ENCODE measurements at places on chromosomes 7 and 10.

DNA sequence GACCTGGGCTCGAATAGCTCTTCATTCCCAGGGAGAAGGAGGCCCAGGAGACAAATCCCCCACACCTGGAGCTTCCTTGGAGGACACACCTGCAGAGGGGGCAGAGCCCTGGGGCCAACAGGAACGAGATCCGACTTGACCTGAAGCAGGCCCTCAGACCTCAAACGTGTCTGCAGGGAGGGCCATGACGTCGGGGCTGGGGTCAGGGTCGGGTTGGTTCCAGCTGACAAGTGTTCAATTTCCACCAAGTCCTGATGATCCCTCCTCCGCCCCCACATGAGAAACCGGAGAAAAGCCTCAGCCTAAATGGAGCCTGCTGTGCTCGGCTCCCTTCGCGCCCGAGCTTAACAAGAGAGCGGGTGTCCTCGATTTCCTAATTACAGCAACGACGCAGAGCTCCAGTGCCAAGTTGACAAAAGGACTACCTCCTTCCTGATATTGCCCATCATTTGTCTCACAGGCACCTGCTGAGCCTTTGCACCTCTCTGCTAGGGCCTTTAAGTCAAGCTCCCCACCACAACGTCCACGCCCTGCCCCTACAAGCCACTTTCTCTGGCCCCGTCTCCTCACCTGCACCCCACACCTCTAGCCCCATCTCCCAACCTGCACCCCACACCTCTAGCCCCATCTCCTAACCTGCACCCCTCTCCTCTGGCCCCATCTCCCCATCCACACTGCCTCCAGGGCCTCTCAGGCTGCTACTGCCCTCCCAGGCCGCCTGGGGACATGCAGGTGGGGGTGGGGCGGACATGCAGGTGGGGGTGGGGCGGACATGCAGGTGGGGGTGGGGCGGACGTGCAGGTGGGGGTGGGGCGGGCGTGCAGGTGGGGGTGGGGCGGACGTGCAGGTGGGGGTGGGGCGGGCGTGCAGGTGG lies 519.4 kb downstream of the GLRX3 start:
- DNase-seq: no peak

- no peak for DNase-seq
These were observed 25.2 kb downstream of the NHLRC2 start for GRCh38 chr10:113879691-113880090.

DNA sequence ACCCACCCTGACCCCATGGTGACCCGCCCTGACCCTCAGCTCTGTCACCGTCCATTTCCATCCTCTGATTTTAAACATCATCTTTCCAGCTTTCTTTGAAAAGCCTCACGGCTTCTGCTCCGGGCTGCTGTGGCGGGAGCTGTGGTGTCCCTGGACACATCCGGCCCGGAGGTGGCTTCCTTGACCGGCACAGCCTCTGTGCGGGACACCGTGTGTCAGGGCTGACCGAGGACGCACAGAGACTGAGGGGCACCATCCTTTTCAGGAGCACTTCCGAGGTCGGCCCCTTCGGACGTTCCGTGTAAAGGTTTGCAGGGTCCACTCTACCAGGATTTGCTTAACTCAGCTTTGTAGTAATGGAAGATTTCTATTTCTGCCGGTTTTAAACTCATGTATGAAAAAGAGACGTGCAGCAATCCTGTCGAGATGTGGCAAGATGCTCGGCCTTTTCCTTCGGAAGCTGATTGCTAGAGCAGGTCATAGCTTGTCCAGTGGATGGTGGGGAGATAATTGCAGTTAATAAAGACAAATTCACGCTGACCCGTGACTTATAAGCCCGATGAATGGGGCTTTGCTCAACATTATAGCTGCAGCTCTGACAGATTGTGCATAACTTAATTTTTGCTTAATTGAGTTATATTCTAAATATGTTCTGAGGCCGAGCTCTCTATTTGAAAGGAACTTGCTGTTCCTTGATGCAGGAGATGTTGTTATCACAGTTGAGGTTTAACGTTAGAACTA lies 54.4 kb upstream of the CFAP46 start:
- DNase-seq: no peak

- no peak for DNase-seq
These were observed 36.1 kb upstream of the CUL1 start for GRCh38 chr7:148662646-148663045.

DNA sequence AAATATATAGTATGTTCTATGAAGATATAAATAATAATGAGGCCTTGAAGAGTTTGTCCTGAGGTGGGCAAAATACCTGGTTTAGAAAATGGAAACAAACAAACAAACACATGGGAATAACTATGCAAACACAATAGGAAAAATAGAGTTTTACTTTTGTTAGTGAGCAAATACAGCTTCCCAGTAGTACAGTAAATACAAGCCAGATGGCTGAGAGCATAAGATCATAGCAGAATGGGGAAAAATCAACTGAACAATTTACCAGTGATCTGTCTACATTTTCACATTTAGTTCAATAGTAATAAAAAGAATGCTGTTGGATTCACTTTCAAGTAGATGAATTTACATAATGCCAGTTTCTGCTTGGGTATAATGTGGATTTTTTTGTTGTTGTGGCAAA lies 45.1 kb downstream of the ADD3 start:
- no peak for DNase-seq

- no peak for DNase-seq
These were observed 30.5 kb upstream of the YAE1 start for GRCh38 chr7:39535720-39536119.

GRCh38 chr7:99839287-99840021 lies 11.6 kb downstream of the CYP3A43 start:
- no peak for DNase-seq

- no peak for DNase-seq
These were observed 4.8 kb downstream of the GCC1 start for GRCh38 chr7:127580612-127581011.

DNA sequence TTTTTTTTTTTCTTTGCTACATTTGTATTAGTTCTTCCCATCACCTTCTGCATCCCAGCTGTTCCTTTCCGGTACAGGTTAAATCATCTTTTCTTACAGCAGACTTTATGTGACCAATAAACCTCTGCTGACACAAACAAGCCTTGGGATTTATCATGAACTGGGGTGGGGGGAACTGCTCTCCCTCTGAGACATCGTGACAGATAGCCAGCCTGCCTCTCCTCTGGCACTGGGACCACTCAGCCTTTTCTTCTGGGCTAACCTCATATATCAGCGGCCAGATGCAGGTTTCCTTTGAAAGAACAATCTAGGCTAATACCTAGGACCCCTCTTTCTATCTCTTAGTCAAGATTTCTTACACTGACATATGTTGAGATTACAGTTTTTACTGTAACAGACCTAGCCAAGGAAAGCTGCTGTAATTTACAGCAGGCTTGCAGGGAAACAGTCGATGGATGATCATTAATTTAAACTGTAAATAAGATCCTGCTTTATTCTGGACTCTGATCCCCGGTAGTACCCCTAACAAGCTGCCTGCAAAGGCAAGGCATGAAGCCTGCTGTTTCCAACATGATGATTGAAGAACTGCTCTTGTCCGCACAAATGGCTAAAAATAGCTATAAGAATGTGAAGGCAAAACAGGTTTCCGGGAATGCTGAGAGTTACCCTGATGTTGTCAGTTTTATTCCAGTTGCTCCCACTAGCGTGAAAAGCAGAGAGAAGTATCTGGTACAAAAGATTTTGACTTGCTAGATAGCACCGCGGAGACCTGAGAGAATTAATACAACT lies 338.7 kb downstream of the SORCS1 start:
- DNase-seq: no peak

DNA sequence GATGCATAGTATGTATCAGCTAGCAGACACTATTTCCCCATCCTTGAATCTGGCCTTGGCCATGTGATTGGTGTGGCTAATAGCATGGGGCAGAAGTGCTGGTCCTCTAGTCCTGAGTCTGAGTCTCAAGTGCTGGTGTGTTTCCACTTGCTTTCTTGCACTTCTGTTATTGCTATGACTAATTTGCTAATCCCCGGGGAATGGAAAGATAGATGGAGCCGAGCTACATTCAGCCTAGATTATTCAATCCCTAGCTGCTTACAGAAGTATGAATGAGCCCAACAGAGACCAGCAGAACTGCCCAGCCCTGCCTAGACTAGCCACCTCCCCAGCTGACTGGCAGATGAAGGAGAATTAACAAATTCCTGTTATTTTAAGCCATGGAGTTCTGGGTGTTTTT lies 53.2 kb upstream of the SYPL1 start:
- peak; percentile 53 for DNase-seq

GRCh38 chr10:124559372-124560132 lies 97.9 kb downstream of the LHPP start:
- no peak for DNase-seq

DNA sequence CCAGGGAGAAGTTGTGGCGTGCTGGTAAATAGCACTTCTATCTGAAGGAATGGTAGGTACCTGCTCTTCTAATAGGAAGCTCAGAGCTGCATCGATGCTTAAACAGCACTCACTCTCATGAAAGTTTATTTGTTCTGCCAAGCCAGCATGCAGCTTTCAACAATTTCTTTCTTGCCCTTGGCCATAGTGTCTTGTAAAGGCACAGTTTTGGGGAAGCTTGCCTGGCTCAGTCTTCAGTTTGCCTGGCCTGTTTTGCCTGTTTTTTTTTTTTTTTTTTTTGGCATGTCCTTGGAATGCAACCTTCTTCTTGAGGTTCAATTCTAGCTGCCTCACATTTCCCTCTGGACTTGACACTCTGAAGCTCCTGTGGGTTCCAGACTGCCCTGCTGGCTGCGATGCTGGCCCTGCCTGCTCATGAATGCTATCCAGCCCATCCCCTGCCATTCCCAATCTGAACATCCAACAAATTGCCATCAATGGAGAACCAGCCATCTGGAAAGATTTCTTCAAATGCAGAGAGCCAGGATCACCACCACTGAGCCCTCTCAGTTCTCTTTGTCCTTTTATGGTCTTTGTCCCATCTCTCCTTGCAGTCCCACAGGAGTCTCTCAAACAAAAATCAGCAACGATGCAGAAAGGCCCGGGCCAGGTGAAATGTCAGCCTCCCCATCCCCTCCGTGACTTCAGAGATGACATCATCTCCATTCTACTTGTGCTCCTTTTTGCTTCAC lies 133.9 kb downstream of the ANLN start:
- no peak for DNase-seq

GRCh38 chr7:81447351-81447952 lies 322.4 kb downstream of the HGF start:
- DNase-seq: no peak

- DNase-seq: no peak
These were observed 7.5 kb upstream of the DRGX start for GRCh38 chr10:49403363-49403762.

DNA sequence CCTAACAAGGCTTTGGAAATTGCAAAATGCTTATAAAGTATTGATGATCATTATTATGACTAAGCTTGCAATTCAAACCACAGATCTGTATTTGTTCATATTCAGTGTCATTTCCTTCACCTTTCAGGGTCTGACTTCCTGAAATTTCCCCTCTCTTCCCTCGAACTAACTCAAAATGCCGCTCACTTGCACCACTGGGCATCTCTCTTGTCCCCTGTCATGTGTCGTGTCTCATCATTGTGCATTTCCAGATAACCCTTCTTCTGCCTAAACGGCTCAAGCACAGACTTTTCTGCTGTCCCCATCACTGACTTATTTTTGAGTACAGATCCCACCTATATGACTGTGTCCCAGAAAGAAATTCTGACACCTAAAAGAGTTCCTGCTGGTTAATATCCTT lies 41.0 kb upstream of the CELF2 start:
- DNase-seq: no peak

GRCh38 chr10:69912589-69912988 lies 110.9 kb downstream of the COL13A1 start:
- DNase-seq: no peak

- no peak for DNase-seq
These were observed 139.4 kb downstream of the OAT start for GRCh38 chr10:124279298-124279697.

DNA sequence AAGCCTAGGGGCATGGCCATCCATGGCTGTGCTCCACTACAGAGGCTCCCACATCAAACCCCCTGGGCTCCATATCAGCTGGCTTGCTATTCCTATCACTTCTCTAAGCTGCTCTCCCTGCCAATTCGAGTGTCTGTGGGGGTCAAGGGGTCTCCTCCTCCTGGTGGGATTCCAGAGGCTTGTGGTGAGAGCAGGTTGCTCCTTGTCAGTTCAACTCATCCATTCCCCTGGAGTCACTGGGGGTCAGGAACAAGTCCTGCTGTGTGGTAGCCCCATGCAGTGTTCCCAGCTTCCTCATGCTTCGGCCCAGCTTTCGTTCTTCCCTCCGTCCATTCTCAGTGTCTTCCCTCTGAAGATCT lies 86.6 kb upstream of the UNC5B start:
- DNase-seq: no peak

DNA sequence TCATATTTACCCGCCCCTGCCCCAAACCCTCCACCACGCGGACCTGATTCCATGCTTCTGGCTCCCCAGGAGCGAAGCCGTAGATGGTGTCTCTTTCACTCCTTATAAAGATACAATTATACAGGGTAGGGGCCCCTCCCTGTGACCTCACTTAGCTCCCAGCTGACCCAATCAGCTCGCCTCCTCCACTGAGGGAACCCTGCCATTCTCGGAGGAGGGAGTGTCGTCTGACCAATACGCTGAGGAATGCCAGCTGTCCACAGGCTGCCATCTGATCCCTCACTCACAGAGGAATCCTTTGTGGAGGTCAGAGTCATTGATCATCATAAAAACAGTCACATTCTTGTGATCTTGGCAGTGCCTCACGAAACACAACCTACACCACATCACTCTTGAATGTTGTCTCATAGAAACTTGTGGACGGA lies 67.5 kb upstream of the INSIG1 start:
- peak; percentile 97 for DNase-seq

DNA sequence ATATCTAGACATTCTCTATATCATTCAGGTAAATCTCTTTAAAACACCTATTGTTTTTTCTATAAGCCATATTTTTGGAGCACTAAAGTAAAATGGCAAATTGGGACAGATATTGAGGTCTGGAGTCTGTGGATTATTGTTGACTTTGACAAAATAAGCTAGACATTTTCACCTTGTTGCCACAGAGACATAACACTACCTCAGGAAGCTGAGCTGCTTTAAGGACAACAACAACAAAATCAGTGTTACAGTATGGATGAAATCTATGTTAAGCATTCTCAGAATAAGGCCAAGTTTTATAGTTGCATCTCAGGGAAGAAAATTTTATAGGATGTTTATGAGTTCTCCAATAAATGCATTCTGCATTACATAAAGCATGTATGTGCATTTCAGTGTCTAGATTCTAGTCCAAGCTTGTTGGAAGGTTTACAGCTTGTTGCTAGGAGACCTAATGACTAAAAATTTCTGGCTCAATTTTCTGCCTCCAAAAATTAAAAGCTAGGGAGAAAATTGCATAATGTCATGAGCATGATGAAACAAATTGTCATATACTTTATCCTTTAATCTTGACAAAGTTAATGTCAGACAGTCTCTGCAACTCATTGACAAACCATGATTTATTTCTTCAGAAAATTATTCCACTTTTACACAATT lies 18.3 kb downstream of the LIPM start:
- DNase-seq: peak; percentile 41

GRCh38 chr10:80194373-80195045 lies 10.8 kb downstream of the ANXA11 start:
- no peak for DNase-seq

DNA sequence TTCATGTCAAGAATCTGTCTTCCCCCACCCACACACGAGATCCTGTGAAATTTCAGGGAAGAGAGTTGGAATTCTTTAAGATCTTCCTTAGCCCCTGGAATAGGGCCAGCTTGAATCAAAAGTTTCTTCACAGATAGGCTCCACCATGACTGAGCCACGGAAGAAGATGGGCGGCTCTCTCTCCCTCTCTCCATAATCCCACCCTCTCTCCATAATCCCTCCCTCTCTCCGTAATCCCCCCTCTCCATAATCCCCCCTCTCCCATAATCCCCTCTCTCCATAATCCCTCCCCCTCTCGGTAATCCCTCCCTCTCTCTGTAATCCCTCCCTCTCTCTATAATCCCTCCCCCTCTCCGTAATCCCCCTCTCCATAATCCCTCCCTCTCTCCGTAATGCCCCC lies 20.4 kb downstream of the SHH start:
- no peak for DNase-seq
